Stimulated activated CD4-positive, alpha-beta T cell treated with anti-CD3 and anti-CD28 coated beads, Interleukin-4, amount 100 ng/mL, for 1 hour (primary cell): ENCODE measurements at places on chromosomes 7 and 10.

DNA sequence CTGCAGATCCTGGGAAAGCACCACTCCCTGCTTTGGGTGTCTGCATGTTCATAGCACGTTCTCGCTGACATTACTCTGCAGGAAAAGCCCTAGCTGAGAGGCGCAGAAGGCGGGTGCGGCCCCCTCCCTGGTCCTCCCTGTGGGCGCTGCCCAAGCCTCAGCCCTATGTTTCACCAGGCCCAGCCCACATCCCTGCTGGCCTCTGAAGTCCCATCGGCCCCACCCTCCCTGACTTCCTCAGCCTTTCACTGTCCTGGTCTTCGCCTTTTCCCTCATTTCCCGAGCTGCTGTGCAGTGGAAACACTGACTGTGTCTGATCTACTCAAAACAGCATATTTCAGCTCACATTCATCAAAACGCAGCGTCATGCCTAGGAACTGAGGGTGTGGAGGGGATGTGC lies 36.3 kb upstream of the DIP2C start:
- no peak for DNase-seq

GRCh38 chr7:2009541-2010001 lies 223.2 kb downstream of the MAD1L1 start:
- no peak for DNase-seq

- DNase-seq, result no peak
These were observed 157.1 kb downstream of the ETV1 start for GRCh38 chr7:13832346-13832745.

- DNase-seq, result no peak
These were observed 63.1 kb downstream of the CYTH3 start for GRCh38 chr7:6209340-6209739.

GRCh38 chr7:100563809-100564400 lies 9.8 kb downstream of the SAP25 start:
- DNase-seq, result peak; percentile 88

- no peak for DNase-seq
These were observed 222.4 kb downstream of the RPS24 start for GRCh38 chr10:78255796-78256638.

- DNase-seq, result no peak
These were observed 64.2 kb upstream of the DDC start for GRCh38 chr7:50629238-50629901.

GRCh38 chr7:130277763-130278643 lies 11.3 kb downstream of the CPA2 start:
- no peak for DNase-seq

- no peak for DNase-seq
These were observed 17.5 kb upstream of the ANLN start for GRCh38 chr7:36372156-36372555.

DNA sequence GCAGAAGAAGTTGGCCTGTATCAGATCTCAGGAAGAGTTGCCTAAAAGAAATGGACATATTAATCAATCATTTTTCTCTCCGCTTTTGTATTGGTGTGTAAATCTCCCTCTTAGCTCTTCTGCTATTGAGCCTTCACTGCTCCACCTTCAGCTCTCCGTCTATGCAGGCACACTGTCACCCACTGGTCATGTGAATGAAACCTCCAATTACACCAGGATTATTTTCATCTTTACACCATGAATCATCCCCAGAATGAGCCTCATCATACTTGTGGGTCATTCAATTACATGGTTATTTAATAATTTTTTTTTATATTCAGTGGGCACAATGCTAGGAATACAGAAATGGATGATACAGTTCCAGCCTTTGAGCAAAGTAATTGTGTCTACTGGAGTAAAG lies 92.6 kb downstream of the LRRC4 start:
- DNase-seq, result no peak

DNA sequence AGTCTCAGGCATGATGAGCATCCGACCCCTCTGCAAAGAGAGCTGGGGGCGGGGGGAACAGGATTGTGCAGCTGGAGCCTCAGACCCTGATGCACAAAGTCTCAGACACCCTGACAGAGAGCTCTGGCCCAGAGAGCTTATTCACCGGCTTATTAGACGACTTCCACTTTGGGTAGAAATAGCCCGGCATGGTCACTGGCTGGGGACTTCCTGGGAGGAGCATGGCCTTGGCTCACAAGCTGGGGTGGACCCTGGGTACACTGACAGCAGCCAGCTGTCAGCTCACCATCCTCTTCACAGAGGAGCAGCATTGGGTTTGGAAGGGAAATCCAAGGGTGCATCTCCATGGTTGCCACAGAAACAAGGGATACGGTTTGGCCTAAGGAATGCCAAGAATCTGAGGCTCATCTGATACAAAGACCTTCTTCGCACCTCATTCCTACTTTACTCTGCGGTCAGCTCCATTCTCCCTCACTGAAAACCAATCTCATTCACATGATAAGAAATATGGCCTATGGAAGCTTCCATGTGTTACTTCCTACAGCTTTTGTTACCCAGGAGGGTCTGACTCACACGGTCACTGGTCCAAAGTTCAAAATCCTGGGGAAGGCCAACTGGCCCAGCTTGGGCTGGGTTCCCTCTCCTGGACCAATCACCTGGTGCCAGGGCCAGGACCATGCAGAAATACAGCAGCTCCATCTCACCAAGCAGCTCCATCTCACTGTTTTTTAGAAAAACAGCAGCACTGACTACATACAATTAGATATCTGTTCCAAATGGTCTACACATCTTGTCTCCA lies 25.1 kb downstream of the ZNF467 start:
- DNase-seq, result no peak

DNA sequence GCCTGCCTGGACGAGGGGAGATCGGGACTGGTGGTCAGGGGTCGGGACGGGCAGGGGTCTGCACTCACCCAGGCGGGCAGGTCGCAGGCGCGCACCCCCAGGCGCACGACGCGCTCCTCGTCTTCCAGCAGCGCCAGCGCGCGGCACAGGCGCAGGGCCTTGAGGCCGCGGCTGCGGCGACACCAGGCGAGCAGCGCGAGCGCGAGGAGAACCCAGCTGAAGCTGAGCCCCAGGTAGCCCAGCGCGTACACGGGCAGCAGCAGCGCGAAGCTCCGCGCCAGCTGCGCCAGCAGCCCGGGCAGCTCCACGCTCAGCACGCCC lies 328 bp downstream of the ESYT2 start:
- DNase-seq, result peak; percentile 68

DNA sequence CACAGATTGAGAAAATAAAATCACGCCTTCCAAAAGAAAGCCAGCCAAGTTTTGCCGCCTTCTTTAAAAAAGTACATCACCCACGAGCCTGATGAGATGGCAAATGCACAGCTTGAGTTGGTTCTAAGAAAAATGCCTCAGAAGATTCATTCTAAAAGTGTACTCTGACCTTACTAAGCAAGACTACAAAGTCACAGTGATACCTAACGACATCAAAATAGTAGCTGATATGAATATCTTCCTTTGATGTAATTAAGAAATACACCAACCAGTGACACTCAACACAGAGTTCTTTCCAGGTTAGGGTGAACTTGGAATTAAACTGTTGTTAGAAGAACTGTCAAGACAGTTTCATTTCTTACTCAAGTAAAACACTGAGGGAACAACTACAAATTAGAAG lies 78.0 kb upstream of the AMPH start:
- DNase-seq, result no peak

GRCh38 chr7:25557930-25558329 lies 329.6 kb upstream of the NPVF start:
- DNase-seq, result no peak

DNA sequence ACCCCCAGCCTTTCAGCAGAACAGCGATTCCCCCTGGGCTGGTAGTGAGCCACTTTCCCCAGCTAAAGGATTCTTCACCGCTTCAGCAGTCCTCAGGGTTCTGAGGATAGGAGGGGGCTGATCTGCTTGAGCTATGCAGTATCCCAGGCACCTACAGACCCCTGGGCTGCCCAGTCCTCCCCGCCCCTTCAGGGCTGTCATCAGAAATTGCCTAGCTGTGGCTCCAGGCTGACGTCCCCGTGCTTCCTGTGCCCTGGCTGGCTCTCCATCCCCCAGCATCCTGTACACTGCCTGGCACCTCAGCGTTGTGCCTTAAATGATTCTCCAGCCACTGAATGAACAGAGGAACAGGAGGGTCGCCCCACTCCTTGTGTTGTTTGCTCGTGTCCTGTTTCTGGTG lies 38.4 kb upstream of the CDH23 start:
- DNase-seq, result no peak

DNA sequence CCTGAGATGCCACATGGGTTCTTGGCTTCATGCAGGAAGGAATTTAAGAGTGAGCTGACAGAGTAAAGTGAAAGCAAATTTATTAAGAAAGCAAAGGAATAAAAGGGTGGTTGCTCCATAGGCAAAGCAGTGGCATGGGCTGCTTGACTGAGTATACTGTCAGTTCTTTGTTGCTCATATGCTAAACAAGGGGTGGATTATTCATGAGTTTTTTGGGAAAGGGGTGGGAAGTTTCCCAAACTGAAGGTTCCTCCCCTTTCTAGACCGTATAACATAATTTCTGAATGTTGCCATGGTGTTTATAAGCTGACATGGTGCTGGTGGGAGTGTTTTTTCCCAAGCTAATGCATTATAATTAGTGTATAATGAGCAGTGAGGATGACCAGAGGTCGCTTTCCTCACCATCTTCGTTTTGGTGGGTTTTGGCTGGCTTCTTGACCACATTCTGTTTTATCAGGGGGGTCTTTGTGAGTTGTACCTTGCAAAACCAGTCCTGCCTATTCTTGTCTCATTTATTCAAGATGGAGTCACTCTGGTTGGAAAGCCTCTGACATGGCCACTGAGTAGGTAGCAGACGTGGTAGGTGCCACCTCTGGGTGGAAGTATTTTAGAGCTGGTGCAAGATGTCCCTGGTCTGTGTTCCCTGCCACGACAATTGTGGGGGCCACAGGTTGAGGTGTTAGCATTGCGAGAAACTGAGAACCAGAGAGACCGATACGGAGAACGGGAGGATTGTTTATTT lies 107.5 kb upstream of the SDK1 start:
- no peak for DNase-seq

DNA sequence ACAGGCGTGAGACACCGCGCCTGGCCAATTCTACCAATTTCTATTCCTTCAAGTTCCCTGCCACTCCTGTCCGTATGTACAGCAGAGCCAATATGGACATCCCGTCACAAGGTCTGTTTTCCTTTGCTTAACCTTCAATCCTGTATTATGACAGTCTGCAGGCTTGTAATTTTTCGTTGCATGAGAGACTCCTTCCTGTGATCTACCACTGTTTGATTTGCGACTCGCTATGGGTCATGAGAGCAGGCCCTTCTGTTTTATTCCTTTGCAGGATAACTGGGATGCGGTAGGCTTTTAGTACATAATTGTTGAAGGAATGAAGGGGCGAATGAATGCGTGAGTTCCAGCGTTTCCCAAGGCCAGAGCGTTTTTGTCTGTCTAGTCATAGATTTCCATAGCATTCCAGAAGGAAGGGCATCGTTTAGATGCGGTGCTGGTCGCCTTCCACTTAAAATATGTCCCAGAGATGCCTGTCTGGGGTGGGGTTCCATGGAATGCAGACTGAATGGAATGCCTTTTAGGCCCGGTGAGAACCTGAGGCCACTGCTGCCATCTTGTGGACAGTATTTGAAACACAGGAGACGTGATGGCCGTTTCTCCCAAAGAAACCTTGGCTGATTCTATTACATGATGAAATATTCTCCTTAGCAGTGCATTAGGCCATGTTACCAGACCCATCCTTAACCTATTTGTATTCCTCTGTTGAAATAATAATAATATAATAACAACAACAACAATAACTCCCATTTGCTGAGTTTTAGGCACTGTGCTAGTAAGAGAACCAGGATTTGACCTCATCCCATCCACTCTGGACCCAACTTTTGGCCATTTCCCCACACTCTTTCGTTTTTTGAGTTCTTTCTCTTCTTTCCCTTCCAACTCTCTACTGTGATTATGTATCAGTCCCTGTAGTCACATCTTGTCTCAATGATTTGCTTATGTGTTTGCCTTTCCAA lies 193.2 kb downstream of the MYOF start:
- peak; percentile 46 for DNase-seq

DNA sequence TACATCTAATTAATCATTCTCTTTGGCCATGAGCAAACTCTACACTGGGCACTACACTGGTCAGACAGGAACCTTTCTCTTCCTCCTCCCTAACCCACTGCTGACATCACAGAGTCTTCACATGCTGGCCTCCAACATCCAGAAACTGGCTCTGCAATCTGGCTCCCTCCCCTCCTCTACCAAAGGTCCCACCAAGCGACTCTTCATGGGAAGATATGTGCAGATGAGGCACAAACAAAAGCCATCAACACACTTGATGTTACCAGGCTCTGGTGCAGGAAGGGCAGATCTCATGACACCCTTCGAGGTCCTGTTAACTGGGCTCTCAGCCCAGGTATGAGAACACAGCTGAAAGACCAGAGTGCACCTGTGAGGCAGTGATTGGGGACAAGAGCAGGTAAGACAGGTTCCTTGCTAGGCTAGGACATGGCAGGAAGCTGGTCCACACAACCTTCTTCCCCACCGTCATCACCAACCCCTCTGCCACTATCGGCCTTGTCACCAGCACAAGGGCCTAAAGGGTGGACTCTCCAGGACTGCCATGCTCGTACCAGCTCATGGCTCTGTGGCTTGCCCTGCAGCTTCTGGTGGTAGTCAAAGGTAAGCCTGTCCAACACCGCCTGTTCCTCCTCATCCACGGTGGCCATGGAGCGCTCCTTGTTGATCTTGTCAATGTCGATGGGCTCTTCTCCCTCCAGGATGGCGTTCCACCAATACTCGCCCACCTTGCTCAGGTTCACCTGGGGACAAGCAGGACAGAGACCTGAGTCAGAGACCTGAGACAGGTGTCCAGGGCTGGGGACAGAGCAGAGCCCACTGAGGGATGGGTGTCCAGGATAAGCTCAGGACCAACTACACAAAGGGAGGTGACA lies 66.6 kb upstream of the CAMK2B start:
- no peak for DNase-seq

- no peak for DNase-seq
These were observed 1.3 kb upstream of the CLDN12 start for GRCh38 chr7:90401989-90402388.

DNA sequence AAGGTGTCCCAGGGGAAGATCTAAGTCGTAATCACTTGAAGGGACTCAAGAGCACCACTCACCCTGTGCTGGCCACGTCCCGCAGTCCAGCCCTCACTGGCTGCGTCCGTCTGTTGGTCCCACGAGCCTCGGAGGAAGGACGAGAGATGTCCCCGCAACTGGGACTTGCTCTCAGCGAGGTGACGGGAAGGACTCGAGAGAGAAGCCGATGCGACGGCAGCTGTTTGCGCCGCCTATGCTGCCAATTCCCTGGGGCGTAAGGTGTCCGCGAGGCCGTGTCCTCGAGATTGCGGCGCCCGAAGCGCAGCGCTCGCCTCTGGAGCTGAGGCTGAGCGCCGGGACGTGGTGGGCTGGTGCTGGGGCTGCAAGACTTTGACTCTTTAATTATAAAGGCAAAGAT lies 100.6 kb upstream of the SEMA3E start:
- no peak for DNase-seq

GRCh38 chr7:101557421-101557820 lies 71.7 kb downstream of the MYL10 start:
- DNase-seq, result no peak

GRCh38 chr7:106871793-106872571 lies 6.9 kb downstream of the PIK3CG start:
- no peak for DNase-seq

- no peak for DNase-seq
These were observed 40.7 kb downstream of the EXOC4 start for GRCh38 chr7:133293384-133294160.
